Vagina (tissue), 2 donors: ENCODE measurements at places on chromosomes 13 and 19.

DNA sequence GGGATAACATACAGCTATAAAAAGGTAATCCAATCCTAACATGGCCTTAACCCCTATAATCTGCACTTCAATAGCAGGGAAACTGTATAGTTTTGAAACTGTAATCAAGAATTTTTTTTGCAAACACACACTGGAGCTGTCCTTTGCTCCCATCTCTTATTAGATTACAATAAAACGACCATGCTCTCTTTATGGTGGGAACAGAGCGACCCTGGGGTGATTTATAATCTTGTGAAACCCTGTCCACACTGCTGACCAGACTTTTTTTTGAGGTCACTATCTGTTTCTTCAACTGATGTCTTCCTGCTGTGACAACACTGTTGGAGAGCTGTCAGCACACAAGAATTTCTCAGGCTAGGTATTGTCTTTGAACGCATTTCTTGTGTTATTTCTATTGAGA, 35.3 kb downstream of the DACH1 start:
- DNase-seq: no peak

GRCh38 chr13:29767006-29767405, 83.4 kb downstream of the UBL3 start:
- DNase-seq: no peak

DNA sequence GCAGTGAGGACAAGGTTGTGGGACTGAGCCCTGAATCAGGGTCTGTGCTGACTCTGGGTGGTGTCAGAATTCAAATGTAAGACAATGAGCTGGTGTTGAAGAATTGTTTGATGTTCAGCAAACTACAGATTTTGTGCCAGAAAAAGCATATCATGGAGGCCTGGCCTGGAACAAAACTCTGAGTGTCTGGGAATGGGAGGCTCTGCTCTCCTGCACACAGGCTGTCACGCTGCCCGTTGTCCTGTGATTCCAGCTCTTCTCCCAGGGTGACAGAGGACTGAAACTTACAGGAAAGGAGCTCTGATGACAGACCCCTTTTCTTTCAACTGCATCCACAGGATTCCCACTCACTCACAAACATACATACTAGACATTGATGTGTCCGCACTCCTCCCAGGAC, 120.1 kb downstream of the ZNF486 start:
- no peak for DNase-seq

DNA sequence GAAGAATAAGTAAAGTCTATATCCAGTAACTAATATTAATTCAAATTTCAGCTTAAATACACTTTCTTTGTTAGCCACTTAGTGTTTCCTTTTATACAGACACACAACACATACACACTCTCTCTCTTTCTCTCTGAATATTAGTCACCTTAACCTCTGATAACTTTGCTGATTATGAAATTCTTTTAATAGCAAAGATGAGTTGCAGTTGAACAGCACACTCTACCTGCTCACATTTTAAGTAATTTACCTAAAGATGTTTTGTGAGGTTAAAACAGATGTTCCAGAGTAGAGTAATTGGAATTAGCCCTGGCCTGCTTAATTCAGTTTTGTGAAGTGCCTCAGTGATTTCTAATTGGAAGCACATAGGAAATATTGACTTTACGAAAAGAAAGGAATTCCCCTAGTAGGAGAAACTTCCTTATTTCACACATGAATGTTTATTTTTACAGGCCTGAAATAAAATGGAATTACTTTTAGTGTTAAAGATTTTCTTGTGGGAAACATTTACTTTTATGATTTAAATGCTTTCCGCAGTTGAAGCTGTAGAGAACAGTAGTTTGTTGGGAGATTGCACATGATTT, 184.3 kb downstream of the MYO16 start:
- DNase-seq: no peak

GRCh38 chr19:55644842-55645511, 1.5 kb downstream of the ZNF581 start:
- DNase-seq: no peak

- no peak for DNase-seq
These were observed 3.6 kb upstream of the REXO1 start for GRCh38 chr19:1851654-1852580.

DNA sequence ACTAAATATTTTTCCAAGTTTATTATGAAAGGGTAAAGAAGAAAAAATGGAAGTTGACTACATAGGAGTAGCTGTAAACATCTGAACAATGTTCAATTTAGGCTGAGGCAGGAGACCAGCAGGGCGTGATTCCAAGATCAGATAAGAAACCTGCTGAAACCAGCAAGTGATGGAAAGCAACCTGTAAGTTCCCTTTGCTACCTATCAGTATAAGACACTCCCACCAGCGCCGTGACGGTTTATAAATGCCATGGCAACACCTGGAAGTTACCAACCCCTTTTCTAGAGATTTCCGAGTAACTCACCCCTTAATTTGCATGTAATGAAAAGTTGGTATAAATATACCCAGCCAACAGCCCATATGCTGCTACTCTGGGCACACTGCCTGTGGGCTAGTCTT, 1.1 kb upstream of the ZNF45 start:
- no peak for DNase-seq

- no peak for DNase-seq
These were observed 28.3 kb downstream of the CNMD start for GRCh38 chr13:52711286-52711685.

DNA sequence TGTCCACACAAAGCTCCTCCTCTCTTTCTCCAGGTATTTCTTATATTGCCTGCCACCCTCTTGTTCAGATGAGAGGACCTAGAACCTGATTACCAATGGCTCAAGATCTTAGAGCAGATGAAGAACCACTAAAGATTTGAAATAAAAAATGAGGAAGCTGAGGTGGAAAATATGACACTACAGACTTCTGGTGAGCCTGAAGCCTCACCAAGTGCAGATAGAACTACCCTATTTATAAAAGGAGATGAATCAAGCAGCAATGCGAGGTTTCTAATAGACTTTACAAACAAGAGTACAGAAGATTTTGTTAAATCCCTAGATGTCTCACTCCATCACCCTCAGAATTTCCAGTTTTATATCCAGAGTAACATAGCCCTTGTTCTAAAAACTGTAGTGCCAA, 345.8 kb downstream of the TBC1D4 start:
- DNase-seq: no peak

DNA sequence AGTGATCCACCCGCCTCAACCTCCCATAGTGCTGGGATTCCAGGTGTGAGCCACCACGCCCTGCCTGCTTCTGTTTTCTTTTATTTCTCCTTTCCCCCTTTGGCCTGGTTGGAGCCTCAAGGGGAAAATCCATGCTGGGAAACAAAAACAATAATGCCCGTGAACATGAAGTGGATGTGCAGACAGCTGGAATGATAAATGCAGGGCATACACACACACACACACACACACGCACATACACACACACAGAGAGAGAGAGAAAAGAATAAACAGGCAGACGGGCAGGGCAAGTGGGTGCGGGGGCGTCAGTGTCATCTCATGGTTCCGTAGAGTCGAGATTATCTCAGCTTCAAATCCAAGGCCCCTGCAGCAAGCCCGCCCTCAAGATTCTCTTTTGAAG, 4.4 kb upstream of the PLEKHF1 start:
- no peak for DNase-seq

DNA sequence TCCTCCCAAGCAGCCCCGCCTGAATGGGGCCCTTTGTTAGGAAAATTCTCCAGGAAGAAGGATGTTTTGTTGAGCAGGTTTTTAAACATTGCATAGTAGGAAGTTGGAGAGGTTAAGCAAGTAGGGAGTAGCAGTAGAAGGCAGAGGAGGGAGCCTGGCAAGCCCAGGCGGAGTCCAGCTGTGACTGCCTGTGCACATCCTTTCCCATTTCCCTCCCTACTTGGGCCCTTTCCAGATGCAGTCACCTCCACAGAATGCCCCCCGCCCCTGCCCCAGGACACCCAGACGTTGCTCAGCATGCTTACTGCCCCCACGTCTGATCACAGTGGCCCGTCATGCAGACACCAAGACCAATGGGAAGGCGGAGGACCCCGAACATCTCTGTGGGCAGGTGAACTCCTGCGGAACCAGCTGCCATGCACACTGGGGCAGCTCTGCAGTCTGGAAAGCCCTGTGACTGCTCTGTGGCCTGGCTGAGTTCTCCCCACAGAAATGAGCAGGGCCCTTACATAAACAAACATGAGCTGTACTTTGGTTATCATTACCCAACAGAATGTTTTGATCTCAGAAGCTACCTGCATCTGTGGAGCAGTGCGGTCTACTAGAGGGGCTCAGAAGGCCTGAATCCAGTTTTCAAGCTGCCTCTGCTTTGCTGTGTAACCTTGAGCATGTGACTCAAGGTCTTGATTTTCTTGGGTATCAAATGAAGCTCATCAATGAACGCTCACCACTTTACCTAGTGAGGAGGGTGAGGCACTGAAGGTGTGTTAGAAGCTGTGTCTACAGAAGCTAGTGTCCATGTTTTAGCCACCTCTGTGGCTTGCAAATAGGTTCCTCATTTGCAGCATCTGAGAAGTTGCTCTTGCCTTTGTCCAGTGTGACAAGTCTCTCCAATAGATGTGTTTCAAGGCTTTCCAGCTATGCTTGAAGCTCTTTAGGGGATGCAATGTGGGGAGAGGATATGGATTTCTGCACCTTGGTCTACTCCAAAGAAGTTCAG, 84.2 kb downstream of the TNFRSF19 start:
- no peak for DNase-seq

GRCh38 chr13:34019870-34020269, 201.9 kb downstream of the RFC3 start:
- no peak for DNase-seq

DNA sequence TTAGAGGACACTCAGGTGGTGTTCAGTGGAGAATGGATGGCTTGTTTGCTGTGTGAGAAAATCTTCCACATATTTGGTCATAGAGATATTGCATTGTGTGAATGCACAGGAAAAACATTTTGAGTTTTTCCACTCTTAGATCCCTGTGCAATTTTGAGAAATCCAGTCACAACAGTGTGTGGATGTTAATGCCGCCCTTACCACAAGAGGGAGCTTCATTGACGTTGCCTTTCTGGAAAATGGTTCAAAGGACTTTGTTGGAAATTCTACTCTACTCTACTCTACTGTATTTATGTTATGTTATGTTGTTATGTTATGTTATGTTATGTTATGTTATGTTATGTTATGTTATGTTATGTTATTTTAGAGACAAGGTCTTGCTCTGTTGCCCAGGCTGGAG, 13.4 kb downstream of the ZNF20 start:
- DNase-seq: no peak

DNA sequence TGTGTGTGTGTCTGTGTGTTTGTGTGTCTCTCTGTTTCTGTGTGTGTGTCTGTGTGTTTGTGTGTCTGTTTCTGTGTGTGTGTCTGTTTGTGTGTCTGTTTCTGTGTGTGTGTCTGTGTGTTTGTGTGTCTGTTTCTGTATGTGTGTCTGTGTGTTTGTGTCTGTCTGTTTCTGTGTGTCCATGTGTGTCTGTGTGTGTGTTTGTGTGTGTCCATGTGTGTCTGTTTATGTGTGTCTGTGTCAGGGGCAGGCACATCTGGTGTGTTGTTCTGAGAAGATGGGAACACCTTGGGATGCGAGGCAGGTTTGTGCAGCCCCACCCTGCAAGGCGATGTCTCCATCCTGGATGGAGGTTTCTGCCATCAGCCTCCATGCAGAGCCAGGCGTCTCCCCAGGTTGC, 275.8 kb upstream of the SOX1 start:
- DNase-seq: no peak

GRCh38 chr13:32255724-32256109, 59.4 kb downstream of the ZAR1L start:
- DNase-seq: no peak

DNA sequence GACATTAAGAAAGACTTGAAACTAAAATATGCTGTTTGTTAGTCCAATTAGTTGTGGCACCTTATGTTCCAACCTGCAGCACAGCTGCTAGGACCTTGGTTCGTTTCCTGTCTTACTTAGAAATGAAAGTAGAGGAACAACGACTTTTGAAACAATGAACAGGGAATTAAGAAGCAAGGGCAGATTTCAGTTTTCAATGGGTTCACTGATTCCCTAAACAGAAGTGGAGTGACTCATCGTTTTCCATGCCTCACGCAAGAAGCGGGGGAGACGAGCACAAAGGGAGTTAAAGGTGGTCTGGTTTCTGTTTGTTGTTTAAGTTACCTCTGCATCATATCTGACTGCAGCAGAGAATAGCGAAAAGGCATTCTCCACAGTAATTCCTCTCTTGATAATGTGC, 44.8 kb downstream of the PHF11 start:
- no peak for DNase-seq

- no peak for DNase-seq
These were observed 134.2 kb downstream of the MIPEP start for GRCh38 chr13:23754997-23755396.

GRCh38 chr19:43720936-43721335, 5.1 kb downstream of the IRGC start:
- no peak for DNase-seq

DNA sequence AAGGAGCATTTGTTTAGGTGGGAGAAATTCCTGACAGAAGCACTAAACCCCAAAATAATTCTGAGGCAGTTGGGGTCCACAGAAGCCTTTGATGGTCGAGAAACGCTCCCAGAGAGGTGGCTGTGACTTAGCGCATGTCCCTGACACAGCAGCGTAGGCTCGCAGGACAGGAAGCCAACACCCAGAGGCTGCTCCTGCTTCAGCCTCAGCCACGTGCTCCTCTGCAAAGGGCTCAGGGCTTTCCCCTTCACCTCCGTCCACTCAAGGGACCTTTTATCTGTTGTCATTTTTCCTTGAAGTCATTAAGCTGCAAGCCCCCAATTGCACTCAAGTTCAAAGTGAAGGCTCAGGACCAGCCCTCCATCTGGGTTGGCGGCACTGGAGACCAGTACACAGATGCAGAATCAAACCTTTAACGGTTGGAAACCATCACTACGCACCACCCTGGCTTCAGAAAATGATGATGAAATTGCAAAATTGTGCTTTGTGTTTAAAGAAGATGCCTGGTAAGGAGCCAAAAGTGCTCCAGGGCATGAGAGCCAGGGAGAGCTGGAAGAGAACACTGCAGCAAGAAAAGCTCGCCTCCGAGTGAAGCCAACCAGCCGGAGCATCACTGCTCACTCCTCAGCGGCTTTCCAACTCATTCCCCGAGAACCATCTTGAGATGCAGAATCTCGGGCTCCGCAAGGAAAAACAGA, 219.6 kb downstream of the RAP2A start:
- no peak for DNase-seq

DNA sequence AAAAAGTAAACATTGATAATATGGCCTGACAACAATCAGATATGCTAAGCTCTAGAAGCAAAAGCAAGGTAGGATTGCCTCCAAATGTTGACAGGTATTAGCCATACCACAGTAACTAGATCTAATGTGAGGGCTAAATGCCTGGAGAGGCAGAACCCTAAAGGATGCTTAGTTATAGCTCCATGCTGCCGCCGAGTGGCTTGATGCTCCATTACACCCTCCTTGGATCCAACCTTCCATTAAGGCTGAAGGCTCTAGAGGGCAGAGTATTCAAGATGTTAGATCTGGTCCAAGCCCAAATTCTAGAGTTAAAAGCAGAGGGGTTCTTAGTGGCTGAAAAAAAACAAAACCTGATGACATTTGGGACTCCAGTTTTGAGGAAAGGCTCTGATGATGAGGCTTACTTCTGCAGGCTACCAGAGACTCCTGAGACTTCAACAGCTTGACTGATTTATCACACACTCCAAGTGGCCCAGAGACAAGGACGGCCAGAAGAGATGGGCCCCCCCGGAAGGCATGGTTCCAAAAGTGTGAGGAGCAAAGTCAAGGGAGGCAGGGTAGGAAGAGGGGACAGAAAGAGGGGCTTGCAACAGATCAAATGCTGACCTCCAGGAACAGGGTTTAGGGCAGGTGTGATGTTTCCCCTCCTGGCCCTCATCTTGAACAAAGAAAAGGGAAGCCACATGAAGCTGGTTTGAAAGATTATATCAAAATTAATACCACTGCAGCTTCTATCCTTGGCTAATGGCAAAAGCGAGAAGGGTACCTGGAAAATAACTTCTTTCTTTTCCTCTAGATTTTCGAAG, 21.9 kb upstream of the CPB2 start:
- DNase-seq: no peak

- no peak for DNase-seq
These were observed 465.0 kb downstream of the ITGBL1 start for GRCh38 chr13:101917475-101917810.
